ENCODE measurements at places on chromosomes 5 and 9. TPM values are rescaled to one million over a fixed set of nuclear protein-coding genes. Genes with fewer than 3 reads are reported as not detected.

- H3K27me3 ChIP-seq = peaks cover 3% of the 10 kb centered on the region
- no peak for DNase-seq
- no peak overlapping the region for H3K27ac ChIP-seq
- no peaks in the 10 kb centered on the region for H3K36me3 ChIP-seq
- no peak overlapping the region for H3K4me3 ChIP-seq
Measured at GRCh38 chr5:174553556-174553955, 170.8 kb upstream of the MSX2 start.

DNA sequence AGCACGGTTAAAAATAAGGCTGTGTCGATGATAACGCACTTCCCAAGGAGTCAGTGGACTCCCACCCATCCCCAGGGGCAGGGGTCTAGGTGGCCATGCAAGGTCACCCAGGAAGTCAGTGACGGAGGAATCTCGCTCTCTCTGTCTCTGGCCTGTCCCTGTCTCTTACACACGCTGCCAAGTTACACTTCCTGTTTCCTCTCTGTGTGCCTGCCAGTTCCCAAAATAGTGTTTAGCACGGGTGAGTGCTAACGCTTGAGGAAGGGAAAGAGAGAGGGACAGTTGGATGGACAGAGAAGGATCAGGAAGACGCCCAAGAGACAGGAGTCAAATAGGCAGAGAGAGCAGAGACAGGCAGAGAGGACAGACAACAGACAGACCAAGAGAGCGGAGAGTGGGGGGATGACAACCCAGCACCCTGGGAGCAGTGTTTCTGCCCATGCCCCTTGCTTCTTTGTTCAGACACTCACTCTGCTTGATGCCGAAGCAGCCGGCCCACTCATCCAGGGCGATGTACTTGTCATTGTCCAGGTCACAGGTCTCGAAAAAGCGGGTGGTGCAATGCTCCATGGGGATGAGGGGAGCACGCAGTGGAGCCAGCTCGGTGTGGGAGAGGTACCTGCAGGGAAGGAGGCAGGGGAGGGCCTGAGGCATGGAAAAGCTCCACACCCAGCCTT lies 23.0 kb downstream of the SPARC start:
- H3K27ac ChIP-seq = peak overlapping the region; percentile 72
- peaks cover 78% of the 10 kb centered on the region for H3K4me1 ChIP-seq
- DNase-seq = no peak
- no peak overlapping the region for H3K4me3 ChIP-seq

DNA sequence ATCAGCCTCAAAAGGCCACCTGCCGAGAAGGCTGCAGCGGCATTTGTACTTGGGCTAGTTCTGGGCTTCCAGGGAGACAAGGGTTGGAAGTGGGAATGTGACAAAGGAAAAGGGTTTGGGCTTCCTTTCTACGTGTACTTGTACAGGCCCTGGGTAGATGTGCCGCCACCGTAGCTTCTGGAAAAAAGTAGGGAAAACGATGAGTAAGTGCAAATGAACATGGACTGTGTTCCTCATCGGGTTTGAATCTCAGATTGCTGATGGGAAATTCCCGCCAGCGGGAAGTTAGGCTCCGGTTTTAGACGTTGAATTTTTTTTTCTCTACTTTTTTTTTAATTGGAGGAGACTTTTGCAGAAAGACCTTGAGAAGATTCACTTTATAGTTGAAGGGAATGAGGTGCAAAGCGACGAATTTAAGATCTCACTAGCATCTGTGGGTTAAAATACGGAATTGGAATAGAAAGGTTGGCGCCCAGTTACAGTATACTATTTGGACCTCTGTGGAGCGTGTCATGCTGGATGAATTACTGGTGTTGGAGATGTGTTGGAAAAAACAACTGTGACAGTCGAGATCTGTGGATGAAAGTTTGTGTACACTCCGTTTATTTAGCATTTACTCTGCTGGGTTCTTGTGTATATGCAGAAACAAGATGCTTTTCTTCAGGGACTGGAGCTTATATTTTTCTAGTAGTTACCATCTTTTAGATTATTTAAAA lies 1.2 kb downstream of the G3BP1 start:
- no peak for DNase-seq
- H3K4me3 ChIP-seq = peak overlapping the region; percentile 75
- H3K27me3 ChIP-seq = no peaks in the 10 kb centered on the region
- peak overlapping the region; percentile 96 for H3K27ac ChIP-seq
- peaks cover 57% of the 10 kb centered on the region for H3K4me1 ChIP-seq

DNA sequence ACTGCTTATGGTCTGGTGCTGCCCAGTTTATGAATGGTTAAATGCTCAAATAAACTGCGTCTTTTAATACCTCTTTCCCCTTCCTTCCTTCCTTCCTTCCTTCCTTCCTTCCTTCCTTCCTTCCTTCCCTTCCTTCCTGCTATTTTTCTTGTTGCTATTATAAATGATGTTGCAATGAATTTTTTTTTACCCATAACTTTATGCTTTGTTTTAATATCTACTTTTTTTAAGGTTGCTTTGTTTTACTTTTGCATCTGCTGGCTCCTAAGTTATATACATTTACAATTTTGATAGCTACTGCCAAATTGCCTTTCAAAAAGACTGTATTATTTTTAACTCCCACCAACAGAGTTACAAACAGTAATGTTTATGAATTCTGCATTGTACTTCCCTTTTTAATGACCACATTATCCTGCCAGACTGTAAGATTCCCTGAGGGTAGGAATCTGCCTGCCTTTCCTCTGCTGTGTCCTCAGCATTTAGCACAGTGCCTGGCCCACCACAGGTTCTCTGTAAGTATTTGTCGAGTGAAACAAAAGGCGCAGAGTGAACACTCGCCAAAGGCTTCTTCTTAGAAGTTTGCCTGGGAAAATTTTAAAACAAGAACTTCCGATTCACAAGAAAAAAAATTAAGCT lies 36.9 kb downstream of the KIF4B start:
- no peak overlapping the region for H3K4me3 ChIP-seq
- DNase-seq = no peak
- no peaks in the 10 kb centered on the region for H3K4me1 ChIP-seq
- H3K36me3 ChIP-seq = no peaks in the 10 kb centered on the region

GRCh38 chr9:97559111-97559514 lies 57.6 kb downstream of the TMOD1 start:
- no peaks in the 10 kb centered on the region for H3K27me3 ChIP-seq
- no peak overlapping the region for H3K4me3 ChIP-seq
- no peaks in the 10 kb centered on the region for H3K36me3 ChIP-seq
- peaks cover 42% of the 10 kb centered on the region for H3K4me1 ChIP-seq
- H3K27ac ChIP-seq = no peak overlapping the region

DNA sequence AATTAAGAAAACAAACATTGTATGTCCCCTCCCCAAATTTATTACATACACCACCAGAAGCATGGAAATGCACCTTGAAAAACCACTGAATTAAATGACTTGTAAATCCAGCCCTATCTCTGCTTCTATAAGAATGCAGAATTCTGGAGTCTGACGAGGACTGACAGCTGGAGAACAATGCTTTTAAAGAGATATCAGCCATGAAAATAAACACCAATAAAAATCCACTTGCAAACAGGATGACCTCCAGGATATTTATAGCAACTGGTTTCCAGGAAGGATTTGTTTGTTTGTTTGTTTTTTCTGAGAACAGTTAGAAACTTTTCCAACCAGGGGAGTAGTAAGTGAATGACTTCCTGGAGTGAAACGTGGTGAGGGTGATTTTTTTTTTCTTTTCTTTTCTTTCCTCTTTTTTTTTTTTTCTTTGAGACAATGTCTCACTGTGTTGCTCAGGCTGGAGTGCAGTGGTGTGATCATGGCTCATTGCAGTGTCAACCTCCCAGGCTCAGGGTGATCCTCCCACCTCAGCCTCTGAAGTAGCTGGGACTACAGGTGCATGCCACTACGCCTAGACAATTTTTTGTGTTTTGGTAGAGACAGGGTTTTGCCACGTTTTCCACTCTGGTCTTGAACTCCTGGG lies 38.7 kb upstream of the SLC36A1 start:
- no peaks in the 10 kb centered on the region for H3K36me3 ChIP-seq
- peaks cover 3% of the 10 kb centered on the region for H3K27me3 ChIP-seq
- H3K4me3 ChIP-seq = no peak overlapping the region

DOLPP1 gene
- 11.1 TPM for total RNA-seq

DNA sequence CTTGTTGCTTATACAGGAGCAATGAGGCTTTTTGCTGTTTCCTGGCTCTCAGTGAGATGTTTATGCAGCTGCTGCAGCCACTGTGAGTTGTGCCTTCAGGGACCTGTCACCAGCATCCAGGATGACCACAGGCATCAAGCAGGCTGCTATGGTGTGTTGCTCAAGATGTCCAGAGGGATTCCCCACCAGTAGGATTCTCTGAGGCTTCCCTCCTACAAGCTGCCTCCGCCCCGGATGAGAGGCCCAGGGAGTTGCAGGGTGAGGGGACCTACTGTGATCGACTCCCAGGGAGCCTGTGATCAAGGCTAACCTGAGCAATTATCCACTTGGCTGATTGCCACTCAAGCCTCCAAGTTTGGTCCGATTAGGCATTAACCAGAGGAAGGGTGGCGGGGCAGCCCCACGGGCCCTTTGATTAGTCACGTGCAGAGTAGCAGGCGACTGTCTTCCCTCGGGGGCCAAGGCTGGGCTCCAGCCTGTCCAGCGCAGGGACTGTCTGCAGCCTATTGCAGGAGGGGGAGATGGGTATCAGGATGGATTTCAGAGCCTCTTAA lies 1.8 kb upstream of the FAT2 start:
- H3K4me3 ChIP-seq = no peak overlapping the region
- H3K4me1 ChIP-seq = peaks cover 44% of the 10 kb centered on the region
- H3K36me3 ChIP-seq = no peaks in the 10 kb centered on the region
- DNase-seq = no peak

DNA sequence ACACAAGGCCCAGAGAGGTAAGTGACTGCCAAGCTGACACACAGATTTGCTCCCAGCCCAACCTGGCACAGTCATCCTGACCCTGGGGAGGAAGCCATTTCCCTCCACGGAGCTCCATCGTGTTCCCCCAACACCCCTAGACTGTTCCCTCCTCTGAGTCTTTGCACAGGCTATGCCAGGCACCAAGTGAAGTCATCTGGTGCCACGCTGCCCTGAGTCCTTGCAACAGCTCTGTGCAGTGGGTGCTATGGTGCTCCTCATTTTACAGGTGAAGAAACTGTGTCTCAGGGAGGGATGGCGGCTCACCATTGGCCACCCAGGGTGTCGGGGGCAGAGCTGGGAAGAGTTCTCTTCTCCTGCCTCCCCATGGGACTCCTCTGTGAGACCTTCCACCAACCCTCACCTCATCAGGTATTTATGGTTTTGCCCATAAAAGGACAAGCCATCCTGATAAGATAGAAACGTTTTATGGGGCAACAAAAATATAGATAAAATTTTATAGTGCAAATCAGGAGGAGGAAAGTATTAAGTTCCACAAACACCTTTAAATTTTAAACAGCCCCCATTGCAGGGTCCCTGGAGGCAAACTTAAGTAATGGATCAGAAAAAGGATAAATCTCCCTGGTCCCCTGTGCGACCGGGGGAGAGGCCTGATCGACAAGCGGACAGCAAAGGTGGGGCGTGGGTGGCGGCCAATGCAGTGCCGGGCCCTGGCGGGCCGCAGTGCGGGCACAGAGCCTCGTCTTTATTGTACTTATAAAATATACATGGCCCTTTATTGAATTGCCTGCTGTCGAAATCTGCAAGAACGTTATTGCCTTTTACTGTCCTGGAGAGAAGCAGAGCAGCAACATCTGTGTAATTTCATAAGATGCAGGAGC lies 50.2 kb upstream of the ZBTB43 start:
- DNase-seq = no peak
- H3K36me3 ChIP-seq = no peaks in the 10 kb centered on the region
- H3K4me1 ChIP-seq = peaks cover 8% of the 10 kb centered on the region
- peaks cover 9% of the 10 kb centered on the region for H3K27me3 ChIP-seq
- no peak overlapping the region for H3K27ac ChIP-seq

GRCh38 chr9:28073270-28073669 lies 500.0 kb upstream of the C9orf72 start:
- no peaks in the 10 kb centered on the region for H3K27me3 ChIP-seq
- H3K27ac ChIP-seq = no peak overlapping the region
- no peaks in the 10 kb centered on the region for H3K36me3 ChIP-seq
- H3K4me1 ChIP-seq = no peaks in the 10 kb centered on the region
- DNase-seq = no peak

- H3K36me3 ChIP-seq = no peaks in the 10 kb centered on the region
- H3K27me3 ChIP-seq = no peaks in the 10 kb centered on the region
- DNase-seq = peak; percentile 92
- H3K4me3 ChIP-seq = no peak overlapping the region
- H3K4me1 ChIP-seq = peaks cover 66% of the 10 kb centered on the region
Measured at GRCh38 chr9:130847306-130848217, 12.5 kb downstream of the ABL1 start.

DNA sequence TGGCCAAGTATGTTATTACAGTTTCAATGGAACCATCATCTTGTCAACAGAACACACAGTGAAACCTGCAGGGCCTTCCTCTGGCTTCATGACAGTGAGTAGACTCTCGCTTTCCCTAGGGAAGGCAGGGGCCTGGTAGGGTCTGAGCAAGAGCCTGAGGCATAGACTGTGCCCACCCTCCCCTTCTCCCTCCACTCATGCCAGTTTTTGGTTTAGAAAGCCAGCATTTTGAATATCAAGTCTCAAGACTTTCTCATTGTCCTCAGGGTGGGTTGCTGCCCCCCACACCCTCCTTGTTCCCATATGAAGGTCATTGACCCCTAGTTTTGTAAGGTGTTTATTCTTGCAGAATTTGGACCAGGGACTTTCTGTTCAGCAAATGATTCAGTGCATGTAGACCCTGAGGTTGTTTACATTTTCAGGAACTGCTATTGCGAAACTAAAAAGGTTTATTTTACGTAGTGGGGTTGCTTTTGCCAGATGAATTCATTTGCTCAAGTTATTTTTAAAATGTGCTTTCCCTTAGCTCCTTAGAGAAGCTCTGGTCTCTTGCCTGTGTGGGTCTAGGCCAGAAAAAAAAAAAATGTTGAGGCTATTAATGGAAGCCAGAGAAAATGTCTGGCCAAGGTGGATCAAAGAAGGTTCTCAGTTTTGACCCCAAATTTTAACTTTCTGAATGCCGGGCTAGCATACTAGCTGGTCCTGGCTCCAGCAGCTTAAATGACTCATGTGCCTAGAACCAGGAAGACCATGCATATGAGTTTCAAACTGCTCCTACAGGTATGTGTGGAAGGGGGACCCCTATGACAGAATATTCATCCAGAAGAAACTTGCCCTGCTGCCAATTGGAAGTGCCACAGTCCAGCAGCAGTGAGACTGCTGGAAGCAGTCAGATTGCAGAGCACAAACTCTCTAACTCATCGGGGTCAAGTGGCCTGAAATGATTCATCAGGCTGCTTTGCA lies 10.1 kb upstream of the MOB3B start:
- H3K27me3 ChIP-seq = no peaks in the 10 kb centered on the region
- peak overlapping the region; percentile 74 for H3K27ac ChIP-seq
- H3K36me3 ChIP-seq = peaks cover 6% of the 10 kb centered on the region
- peaks cover 26% of the 10 kb centered on the region for H3K4me1 ChIP-seq
- no peak overlapping the region for H3K4me3 ChIP-seq

Data from suprapubic skin (tissue), 4 donors.